Hypothalamus (tissue), 51 donors: ENCODE measurements at places on chromosomes 2 and 18.

GRCh38 chr2:157312866-157313486 is 12.6 kb downstream of the ERMN start:
- DNase-seq = no peak

DNA sequence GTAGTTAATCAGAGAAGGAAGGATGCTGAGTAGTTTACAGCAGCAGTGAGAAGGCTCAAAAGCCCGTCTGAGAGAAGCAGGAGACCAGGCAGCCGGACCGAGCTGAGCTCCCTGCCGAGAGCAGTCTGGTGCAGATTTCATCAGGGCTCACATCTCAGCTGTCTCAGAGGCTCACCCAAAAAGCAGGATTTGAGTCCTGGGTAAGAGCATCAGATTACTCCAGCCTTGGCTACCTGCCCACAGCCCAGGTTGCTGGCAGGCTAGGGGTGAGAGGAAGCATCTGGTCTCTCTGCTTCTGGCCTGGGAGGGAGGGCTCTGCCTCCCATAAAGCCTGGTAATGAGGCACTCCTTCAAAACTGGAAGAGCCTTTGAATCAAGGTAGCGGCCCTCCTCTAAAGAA is 140.5 kb downstream of the ST6GAL2 start:
- DNase-seq = no peak

DNA sequence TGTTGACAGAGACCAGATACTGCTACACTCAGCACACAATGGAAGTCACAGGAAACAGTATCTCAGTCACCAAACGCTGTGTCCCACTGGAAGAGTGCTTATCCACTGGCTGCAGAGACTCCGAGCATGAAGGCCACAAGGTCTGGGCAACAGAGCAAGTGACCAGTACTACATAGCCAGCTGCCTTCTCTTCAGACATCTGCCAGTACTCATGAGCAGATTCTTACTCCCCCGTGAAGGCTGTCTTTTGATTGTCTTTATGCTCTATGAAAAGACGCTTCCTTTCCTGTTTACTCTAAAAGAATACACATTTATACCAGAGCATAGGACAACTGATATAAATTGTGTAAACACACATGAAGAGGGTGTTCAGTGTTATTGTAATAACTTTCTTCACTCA is 118.9 kb downstream of the MMADHC start:
- no peak for DNase-seq

- DNase-seq = no peak
These were observed 716.8 kb downstream of the SUCLG1 start for GRCh38 chr2:83742117-83742782.

DNA sequence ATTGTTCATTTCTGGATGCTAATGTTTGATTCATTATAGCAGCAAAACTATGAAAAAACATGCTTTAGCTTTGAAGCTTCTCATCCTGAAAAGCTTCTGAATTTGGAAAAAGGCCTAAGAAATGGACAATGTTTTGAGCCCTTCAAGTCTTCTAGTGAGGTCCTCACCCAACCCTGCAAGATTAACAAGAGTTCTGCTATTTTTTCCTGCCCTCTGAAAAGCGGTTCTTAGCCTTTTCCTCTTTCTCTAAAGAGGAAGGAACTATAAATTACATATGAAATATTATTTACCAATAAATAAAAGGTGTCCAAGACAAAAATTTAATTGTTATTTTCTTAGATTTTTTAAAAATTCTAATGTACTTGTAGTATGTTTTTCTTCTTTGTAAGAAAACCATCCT is 19.9 kb upstream of the CDH19 start:
- no peak for DNase-seq

DNA sequence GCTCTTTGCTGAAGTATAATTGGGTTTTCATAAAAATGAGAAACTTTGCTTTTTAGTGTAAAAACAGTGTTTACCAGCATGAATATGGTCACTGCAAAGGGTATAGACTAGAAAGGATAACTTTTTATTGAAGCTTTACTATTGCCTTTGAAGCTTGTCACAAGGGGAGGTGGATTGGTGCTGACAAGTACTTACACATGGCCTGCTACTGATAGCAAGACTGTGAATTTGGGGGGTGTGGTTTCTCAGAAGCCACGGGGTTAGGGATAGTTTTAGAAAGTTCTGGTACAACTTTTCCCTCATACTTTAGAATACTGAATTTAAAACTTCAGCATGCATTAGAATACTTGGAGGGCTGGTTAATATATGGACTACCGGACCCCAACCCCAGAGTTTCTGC is 294.1 kb downstream of the SOCS6 start:
- no peak for DNase-seq
